ENCODE measurements at places on chromosomes 3 and 15.

DNA sequence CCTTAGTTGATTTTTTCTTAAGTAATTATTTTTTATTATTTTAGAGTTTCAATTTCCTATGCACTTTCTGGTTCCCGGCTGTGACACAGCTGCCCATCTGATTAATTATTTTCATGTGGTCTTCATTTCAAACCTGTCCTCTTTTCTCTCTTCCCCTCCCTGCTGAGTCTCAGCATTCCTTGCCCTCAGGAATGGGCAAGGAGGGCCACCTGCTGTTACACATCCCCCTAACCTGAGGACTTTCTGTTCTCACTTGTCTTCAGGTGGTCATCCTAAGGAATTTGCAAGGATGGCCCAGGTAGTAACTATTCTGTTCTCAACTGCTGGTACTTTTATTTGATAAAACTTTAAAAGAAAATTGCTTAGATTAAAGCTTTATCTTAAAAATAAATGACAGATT is 545.0 kb downstream of the OTOL1 start:
- no peak for ATAC-seq

- ATAC-seq, result no peak
Observed at GRCh38 chr15:69502470-69503045, 49.9 kb downstream of the RPLP1 start.

DNA sequence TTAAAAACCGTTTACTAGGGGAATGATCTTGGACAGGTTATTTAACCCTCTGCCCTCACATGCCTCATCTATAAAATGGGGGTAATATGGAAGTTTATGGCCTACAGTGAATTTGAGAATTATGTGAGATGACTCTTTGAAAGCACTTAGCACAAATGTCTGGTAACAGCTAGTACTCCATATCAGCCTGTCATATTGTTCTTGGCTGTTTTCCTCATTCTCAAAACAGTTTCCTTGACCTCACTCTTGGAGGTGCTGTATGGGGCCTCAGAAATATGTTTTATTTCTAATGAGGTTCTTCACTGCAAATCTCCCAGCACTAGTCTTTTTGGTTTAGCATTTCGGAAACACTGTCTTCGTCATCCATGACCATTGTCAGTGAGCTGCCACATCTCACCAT is 398.2 kb downstream of the FEZF2 start:
- ATAC-seq, result no peak

DNA sequence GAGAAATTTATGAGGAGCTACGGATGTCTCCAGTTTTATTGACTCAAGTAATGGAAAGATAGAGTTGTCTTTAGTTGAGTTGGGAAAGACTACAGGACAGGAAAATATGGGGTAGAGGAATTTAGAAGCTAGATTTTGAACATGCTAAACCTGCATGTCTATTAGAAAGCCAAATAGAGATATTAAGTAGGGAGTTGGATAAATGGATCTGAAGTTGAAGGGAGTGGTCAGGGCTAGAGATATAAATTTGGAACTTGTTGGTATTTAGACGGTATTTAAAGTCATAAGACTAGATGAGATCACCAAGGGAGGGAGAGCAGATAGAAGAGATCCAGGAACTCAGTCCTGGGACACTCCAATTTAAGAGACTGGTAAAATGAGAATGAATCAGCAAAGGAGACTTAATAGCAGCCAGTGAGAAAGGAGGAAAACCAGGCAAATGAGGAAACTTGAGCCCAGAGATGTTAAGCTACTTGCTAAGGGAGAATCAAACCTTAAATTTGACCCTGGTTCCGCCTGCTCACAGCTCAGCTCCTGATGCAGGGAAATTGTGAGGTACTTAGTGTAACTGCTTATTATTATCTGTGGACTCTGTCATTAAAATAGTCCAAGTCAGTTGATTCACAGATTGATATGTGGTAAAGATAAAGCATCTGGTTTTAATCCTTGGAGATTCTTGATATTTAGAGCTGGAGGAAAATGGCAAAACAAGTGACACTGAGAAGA is 35.8 kb downstream of the ABI3BP start:
- no peak for ATAC-seq

DNA sequence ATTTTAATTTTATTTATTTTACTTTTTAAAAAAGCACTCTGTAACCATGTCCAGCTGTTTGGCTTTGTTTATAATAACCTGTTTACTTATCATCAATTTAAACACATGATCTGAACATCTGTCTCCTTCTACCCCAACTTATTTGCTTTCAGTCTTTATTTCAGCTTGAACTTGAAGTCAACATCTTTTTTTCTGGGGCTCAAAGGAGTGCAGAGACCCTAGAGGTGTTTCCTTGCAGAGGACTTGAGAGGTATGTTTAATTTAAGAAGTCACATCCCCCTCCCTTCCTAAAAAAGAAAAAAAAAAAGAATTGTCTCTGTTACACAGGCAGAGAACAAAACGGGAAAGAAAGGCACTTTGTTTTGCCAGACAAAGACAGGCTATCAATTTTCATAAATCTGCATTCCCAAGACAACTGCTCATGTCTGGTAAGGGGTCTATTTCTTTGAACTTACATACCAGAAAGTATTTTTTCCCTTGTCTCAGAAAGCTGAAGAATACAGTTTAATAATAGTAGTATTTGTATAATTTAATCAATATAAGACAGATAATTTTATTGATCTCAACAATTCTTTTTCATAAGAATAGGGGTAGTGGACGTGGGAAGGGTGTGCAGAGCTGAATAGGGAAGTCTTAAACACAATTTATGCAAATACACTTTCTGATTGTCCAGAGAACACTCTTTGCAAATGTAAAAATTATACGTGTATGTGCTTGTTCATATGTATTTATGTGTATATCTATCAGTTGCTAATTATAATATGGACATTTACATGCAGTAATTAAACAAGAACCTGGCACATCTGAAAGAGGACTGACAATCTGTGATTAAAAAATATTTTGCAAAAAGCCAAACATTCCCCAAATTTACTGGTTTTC is 109.7 kb upstream of the PDZRN3 start:
- no peak for ATAC-seq

GRCh38 chr3:124364317-124365020 is 365.8 kb upstream of the UMPS start:
- peak; percentile 43 for ATAC-seq

DNA sequence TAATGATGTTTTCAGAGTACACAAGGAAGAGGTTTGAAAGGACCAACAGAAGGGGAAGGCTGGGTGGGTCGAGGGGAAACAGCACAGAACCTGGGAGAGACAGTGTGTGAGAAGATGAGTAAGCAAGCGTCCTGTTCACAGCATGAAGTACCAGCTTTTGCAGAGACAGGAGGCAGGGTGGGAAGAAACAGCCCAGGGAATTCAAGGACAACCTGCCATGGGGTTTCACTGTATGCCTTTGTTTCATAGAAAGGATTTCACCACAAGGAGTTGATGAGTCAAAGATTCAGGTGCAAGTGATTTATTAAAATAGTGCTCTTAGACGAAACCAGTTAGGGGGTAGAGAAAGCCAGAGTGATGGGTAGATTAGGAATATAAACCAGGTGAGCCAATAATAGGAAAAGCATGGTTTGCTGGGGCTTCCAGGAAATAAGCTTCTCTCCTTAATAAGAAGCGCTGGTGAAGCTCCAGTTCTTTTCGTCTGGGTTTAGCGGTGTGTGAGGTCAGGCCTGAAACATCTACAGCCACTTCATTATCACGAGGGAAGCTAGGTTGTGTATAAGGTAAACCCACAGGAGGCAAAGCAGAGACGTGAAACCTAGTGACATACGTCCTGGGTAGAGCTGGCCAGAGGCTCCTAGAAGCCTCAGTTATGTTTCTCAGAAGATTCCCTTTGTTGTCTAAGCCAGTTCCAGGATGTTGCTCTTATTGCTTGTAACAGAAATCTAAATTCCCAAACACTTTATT is 3.9 kb downstream of the HHLA2 start:
- ATAC-seq, result no peak

DNA sequence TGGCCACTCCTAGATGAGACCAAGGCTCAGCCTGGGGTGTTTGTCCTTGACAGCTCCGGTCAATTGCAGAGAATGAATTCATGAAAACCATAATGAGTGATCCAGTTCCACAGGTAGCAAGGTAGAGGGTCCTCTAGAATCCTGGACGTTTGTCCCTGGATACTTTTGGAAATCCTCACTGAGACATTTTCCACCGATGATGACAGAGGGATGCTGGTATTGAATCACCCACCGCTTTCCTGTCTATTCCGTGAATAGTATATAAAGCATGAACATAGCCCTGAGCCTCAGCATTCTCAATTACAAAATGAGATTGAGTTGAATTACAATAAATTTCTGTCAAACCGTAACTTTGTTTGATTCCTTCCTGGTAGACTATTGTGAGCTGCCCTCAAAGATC is 5.7 kb upstream of the DCUN1D1 start:
- ATAC-seq, result no peak

DNA sequence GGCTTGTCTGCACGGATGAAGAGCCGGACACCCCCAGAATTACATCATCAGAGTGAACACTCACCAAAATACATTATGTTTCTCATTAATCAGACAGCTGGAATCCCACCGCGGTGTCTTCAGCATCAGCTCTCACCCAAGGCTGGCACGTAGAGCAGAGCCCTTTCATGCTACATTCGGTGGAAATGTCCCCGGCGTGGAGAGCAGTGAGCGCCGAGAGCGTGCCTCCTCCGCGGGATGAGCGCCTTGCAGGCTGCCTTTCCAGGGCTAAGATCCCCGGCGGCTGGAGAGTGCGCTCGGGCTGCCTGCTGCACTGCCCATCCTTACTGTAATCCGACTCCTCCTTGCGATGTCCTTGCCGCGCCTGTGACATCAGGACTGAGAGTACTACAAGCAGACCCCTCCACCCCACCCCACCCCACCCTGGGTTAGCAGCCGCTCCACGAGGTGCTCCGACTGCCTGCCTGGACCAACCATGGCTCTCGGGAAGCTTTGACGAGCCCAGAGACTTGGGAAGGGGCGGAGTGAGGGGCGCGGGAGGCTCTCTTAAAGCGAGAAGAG is at the start of gene ZNF385D:
Gene ZNF385D (minus strand): TSS at position 380 of the 561 bp plus-strand sequence. CDS start 294 bp downstream, at position 86.
- no peak for ATAC-seq
